Activated CD8-positive, alpha-beta memory T cell treated with anti-CD3 and anti-CD28 coated beads for 1 hour (primary cell): ENCODE measurements at places on chromosomes 2 and 18.

DNA sequence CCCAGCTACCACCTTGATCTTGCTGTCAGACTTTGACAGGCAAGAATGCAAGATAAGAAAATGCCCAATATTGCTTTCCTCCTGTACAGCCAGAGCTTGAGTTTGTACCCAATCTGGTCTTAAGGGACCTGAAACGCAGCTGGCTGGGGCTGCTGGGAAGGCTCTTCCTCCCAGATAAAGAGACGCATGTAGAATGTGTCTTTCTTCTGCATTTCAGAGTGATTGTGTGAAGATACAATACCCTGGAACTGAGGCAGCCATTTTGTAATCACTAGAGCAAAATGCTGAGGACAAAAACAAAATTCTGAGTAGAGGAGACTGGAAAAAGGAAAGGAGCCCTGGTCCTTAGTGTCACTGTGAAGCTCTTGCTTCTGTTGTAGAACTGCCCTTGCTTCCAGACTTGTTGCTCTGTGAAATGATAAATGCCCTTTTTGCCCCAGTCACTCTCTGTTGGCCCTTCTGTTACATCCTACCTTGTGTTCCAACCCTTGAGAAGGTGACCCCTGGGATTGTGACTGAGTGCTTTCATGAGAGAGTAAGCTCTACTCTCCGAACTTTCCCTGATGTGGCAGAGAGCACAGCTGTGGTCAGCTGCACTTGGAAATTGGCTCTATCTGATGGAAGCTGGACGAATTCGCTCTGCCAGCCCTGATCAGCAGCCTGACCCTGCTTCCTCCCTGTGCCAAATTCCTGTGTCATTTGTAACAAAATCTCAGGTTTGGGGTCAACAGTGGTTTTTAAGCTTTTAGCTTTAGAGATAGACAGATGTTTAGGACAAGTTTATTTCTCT, 137.4 kb upstream of the RBMS1 start:
- DNase-seq = no peak

DNA sequence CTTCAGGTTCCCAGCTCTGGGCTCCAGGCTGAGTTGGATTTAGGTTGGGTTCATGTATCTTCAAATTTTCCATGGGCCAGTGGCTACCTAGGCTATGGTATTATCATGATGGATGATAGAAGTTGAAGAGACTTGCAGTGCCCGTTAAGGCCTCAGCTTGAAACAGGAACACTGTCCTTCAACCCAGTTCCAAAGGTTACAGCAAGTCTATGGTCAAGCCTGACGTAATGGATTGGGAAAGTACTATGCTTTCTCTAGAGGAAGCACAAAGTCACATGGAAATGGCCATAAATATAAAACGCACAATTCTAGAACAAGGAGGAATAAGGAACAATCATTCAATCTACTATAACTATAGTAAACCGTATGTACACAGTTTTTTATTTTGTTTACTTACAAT, 593.2 kb downstream of the ZEB2 start:
- DNase-seq = no peak

- DNase-seq = no peak
Observed at GRCh38 chr2:240428245-240428644, 7.2 kb upstream of the GPC1 start.

DNA sequence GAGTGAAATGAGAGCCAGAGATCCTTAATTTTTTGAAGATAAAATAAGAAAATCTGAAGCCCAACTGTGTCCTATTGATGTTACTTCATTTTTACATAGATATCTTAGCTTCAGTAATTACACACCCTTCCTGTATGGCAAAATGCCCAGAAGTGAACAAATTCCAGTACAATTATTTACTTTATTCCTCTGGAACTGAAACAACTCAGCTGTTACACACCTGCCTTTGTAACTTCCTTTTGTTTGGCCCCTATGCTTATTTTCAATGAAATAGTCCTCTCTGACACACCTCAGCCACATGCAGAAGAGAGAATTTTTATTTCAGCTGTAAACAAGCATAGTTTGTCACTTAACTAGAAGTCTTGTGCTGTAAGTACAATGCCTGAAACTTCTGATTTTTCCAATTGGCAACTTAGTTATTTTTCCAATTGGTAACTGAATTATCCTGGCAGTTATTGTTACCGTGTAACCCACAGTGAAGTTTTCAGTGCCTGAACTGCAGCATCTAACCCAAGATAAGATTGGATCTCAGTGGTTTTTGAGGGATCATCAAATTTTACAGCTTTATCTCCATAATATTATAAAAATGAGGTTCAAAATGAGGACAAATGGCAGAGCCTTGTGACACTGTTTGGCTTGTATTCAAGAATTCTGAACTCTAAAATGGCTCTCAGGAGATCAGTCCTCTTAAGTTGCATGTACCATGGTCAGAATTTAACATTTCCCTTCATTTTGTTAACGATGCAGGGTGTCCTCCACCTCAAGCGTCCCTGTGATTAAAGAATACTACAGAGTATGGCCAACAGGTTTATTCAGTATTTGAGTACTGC, 82.6 kb downstream of the PKP4 start:
- DNase-seq = no peak

- DNase-seq = no peak
Observed at GRCh38 chr2:169119851-169120250, 50.5 kb downstream of the DHRS9 start.

DNA sequence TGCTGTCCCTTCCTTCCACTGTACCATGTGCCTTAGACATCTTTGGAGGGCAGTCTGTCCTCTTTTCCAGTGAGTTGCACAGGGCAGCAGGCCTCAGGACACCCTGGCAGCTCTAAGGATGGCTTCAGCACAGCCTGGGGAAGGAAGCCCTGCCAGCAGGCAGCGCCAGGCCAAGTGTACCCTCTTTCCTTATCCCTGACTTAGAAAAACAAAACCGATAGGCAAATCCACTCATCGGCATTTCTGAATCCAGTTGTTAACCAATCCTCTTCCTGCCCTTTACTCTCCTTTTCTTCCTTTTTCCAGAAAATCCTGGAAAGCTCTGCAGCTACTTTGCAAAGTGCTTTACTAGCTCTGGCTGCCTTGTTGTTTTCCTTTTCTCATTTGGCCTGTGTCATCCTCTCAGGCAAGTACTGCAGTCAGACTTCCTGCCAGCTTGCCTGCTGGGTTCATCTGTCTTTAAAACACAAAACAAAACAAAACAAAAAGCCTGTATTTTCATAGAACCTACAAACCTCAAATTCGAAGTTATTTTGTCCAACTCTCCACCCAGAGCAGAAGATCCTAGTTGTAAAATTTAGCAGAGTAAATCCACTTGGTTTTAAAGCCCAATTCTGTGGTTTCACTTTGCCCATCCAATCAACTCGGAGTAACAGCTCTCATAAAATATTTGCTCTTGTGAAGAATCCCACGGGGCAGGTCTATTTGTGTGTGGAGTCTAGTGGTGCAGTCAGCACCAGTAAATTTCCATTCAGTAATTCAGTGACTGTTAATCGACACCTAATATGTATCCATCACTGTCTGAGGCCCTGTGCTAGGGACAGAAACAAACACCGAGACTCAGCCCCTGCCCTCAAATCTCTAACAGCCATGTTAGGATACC, 45.2 kb downstream of the PCBP1 start:
- no peak for DNase-seq

DNA sequence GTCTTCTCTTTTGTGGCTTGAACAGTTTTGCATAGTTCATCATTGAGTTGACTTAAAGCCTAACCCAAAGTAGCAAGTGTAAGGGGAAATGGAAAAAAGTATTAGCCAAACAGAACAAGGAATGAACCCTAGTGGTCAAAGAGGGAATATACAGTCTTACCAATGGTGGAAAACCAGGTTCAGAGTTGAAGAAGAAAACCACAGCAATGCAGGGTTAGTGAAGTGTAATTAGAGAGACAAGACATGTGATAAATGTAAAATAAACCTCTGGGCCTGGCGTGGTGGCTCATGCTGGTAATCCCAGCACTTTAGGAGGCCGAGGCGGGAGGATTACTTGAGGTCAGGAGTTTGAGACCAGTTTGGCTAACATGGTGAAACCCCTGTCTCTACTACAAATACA, 2.4 kb downstream of the TTN start:
- no peak for DNase-seq

GRCh38 chr2:139237023-139237422, 456.8 kb upstream of the NXPH2 start:
- DNase-seq = no peak

GRCh38 chr2:168731002-168731401, 71.4 kb upstream of the NOSTRIN start:
- DNase-seq = no peak

GRCh38 chr2:97996679-97997078, 931 bp upstream of the TMEM131 start:
- no peak for DNase-seq

- DNase-seq = no peak
Observed at GRCh38 chr2:159807183-159808031, 9.4 kb upstream of the CD302 start.

- DNase-seq = no peak
Observed at GRCh38 chr2:159297042-159297707, 10.7 kb upstream of the WDSUB1 start.

DNA sequence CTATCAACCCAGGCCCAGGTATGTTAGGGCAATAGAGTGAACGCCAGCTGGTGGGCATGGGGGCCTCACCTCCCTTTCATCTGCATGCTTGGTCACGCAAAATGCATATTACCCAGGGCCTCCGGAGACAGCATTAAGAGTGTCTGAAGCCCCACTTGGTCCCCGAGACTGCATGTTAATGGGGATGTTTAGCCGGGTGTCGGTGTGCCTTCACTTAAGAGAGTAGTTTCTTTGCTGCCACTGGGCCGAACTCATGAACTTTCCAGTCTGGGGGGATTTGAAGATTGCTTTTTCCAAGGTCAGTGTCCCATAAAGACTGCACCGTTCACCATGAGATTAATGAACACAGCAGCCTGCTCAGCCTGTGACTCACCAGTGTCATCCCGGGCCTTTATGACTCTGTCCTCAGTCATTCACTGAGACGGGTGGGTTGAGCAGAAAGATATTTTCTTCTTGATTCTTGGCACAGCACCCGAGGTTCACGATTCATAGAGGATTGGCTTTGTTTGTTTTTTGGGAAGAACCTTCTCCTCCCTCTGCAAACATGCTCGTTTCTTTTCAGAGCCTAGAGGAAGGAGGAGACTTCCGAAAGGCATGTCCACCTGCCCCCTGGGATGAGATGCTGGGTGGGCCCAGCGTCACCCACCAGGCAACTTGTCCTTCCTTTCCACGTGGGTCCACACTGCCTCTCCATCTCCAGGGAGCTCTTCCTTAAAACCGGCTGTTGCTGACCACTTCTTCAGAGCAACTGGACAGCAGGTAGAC, 199.1 kb downstream of the GLI2 start:
- DNase-seq = no peak

DNA sequence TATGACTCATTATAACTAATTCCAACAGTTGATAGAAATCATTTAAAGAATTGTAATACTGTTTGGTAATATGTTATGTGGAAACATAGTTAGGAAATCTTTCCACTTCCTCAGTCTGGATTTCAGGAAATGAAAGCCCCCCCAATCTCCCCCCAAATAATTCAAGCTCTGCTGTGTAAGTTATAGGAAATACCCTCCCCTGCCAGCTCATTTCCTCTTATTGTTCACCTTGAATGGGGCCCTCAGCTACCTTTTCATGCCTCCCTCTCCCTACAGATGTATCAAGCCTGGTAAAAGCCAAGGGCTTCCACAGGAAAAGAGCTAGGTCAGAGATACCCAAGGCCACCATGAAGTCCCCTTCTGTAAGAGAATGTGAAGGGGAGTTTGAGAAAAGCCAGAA, 155.5 kb downstream of the CNTNAP5 start:
- DNase-seq = no peak

GRCh38 chr18:56900195-56901094, 246.4 kb upstream of the BOD1L2 start:
- no peak for DNase-seq

- no peak for DNase-seq
Observed at GRCh38 chr2:206438196-206438724, 5.1 kb upstream of the ADAM23 start.

DNA sequence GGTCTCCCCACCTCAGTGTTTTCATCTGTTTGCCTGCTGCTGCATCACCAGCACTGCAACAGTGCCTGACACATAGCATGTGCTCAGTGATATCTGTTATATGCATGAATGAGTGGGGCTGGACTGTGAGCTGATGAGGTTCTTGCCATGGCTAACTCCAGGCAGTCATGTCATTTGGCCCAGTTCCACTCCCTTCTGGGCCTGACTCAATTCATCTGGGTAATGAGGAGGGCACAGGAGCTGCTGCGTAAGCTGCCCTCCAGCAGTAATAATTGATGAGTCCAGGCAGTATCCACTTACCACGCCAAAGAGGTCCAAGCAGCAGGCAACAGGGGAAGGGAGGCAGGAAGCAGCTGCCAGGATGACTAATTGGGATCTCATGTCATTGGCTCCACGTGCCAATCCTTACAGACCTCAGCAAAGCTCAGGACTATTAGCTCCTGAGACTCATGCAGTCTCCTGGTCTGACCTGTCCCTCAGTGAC, 34.1 kb upstream of the MAT2A start:
- DNase-seq = no peak

GRCh38 chr2:233953087-233953801, 36.1 kb downstream of the TRPM8 start:
- no peak for DNase-seq

DNA sequence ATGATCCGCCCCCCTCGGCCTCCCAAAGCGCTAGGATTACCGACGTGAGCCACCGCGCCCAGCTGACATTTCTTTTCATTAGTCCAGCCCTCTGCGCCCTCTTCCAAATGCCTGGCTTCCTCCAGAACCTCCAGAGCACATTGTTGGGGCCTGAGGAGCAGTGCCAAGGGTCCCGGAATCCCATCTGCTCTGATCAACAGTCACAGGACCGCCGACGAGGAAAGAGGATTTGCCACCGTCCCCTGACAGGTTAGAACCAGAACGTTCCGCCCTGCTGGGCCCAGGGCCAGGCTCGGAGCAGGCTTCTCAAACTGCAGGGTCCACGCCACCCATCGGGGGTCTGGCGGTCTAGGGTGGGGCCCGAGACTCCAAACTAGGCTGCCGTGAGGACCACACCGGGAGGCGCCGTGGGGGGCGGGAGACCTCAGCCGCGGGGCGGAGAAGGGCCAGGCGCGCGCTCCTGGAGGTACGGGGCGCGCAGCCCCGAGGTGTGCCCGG, 36.9 kb upstream of the ITM2C start:
- DNase-seq = no peak

GRCh38 chr2:149885946-149886345, 298.4 kb upstream of the MMADHC start:
- no peak for DNase-seq

DNA sequence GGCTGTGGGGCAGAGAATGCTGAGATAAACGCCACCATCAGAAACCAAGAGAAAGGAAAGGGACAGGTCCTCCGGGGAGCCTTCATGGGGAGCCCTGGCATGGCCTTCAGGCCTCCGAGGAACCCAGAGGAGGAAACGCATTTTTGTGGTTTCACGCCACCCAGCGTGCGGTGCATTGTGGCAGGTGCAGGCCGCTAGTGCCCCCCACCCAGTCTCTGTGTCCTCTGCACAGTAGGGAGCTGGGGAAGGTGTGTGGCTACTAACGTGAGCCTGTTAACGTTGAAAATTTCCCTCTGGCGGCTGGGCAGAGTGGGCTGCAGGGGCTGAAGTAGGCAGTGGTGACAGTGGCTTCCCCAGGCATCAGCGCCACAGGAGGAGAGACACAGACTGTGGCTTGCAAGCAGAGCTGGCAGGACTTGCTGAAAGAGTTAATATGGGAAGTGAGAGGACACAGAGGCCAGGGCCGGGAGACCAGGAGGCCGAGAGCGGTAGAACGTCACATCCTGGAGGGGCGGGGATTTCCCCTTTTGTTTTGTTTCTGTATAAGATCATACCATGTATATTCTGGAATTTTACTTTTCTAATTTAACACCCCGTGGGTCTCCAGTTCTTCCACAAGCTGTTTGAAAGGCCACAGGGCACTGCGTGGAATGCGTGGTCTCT, 166.9 kb downstream of the GBX2 start:
- no peak for DNase-seq

GRCh38 chr18:58697146-58697545, 25.9 kb downstream of the MALT1 start:
- no peak for DNase-seq
